CD4-positive, alpha-beta T cell treated with Interleukin-6 at 100 ng/mL for 8 hours (primary cell): ENCODE measurements at places on chromosomes 12 and 14.

DNA sequence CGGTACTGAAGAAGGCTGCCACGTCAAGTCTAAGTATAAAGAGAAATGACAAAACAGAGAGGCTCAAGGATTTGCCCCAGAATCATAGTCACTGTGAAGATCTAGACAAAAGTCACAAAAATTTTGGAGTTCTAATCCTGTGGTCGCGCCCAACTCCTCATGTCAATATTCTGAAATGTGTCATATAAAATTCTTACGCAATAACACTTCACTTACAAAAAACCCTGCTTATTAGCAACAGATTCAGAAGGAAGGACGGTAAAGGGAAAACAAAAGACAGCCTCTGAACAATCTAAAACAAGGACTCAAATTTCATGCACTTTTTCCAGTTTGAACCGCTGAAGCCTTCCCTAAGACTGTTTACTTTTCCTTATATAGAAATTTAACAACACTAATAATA, 94.7 kb downstream of the TSPAN8 start:
- DNase-seq = no peak

GRCh38 chr12:61713121-61713520, 547.1 kb upstream of the USP15 start:
- DNase-seq = no peak

DNA sequence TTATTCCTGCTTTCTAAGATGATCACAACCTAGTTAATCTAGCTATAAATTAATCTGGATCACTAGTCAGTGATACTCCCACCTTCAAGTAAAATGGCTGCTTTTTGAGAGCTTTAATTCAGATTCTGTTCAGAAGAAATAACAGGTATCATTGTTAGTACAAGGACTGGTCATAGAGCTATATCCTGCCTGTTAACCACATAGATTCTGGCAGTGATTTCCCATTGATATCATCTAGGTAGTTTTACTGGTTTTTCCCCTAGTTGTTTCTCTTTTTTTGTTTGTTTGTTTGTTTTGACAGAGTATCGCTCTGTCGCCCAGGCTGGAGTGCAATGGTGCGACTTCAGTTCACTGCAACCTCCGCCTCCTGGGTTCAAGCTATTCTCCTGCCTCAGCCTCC, 39.0 kb upstream of the HIF1A start:
- no peak for DNase-seq

- DNase-seq = no peak
These were observed 567.4 kb downstream of the NRXN3 start for GRCh38 chr14:78737601-78738000.

DNA sequence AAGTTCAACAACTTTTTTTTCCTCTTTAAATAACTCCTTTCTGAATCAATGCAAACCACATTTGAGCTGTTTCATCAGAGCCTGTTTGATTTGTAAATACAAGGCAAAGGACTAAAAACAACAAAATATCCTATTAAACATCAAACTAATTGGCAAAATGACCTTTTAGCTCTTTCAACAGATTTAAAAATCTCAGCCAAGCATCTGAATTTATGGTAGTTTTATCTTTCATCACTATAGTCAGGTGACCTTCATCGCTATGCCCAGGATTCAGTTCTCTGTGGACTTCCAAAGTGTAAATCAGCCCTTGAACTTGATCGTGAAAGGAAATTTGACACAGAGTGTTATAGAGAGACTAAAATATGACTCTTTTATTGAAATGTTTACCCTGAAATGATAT, 1554.5 kb upstream of the FLRT2 start:
- DNase-seq = no peak

DNA sequence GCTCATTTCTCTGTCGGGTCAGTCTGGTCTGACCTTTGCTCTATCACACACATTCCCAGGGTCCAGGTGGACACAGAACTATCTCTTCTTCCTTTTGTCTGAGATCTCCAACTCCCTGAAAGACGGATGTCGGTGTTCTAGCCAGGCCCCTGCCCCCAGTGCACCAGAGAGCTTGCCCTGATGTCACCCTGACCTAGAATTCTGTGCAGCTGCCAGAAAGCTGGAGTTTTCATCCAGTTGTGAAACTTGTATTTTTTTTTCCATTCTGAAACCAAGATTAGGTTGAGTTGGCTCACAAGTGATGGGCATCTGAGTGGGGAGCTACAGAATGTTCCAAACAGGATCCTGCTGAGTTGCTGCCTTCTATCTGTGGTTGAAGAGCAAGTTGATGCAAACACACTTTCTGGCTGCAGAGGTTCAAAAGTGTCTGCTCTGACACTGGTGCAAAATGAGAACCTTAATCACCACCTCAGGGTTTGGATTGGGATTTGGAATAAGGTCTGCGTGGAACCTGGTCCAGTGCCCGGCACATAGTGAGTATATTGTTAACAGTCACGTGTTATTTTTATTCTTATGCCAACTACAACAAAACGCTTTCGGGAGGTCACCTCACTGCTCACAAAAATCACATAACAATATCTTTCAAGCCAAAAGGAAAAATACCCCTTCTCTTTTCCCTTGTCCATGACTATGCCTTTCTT, 211.5 kb downstream of the SLC15A4 start:
- no peak for DNase-seq

GRCh38 chr14:76780875-76781647, 19.8 kb downstream of the VASH1 start:
- DNase-seq = no peak
